ENCODE measurements at places on chromosomes 4 and X. TPM values are rescaled to one million over a fixed set of nuclear protein-coding genes. Genes with fewer than 3 reads are reported as not detected.

GRCh38 chr4:165874791-165875371 lies 1.8 kb downstream of the TLL1 start:
- peak; percentile 76 for DNase-seq

- no peak for DNase-seq
These were observed 590.9 kb upstream of the GNPDA2 start for GRCh38 chr4:45317276-45317675.

- no peak for DNase-seq
These were observed 195.3 kb downstream of the CAMK2D start for GRCh38 chr4:113566015-113566795.

DNA sequence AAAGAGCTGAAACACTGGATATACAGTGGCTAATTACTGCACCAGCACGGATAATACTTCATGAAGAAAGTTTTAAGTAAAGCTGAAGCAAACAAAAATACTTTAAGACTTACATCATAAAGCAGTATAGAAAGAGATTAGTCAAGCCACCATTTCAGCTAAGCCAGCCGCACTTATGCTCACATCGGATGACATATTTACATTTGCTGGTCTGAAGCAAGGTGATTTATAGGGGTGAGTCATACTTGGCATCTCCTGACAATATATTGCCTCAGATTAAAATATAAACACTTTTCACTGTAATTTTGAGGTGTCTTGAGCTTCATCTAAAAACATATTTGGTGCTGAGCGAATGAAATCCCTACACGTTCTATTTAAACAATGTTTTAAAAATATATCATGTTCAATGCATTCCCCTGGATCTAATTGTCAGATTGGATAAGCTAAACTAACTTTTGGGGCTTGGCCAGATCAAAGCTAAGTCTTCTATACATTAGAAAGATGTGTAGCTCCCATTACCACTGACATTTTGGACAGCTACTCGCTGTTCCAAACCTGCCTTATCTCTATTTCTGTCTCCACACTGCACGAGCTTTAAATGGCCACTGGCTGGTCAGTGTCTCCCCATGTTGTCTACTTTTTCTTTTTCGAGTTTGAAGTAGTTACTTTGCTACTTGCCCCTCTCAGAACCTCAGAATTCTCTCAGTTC lies 103.2 kb downstream of the VCX2 start:
- DNase-seq: no peak

GRCh38 chr4:155496294-155496626 lies 119.5 kb upstream of the MAP9 start:
- no peak for DNase-seq

DNA sequence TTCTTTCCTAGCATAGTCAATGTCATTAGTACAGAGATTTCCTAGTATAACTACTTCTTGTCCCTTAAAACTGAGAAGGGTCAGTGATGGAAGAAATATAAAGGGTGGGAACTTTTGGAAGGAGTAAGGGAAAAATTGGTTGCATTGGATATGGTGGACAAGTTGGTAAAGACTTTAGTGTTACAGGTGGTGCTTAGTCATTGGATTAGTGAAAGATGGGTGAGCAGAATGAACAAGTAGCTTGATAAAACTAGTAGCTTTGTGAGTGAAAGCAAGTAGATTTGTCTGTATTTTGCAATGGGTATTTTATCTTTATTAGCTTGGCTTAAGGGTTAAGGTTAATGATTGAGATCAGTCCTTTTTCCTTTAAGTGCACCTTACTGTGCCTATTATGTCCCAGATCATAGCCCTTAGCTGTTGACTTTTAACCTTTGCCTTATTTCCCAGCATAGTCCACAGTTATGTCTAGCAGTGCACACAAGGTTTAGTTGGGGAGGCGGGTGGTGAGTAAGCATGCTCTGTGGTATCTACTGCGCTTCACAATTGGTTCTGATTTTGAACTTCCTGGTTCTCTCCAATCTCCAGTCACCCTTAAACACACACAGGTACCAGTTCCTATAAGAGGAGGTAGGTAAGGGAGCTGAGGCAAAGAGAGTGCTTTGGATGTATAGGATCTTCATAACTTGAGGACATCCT lies 9.5 kb downstream of the WDR44 start:
- DNase-seq: no peak

Gene NHSL2
- polyA plus RNA-seq: 0.88 TPM

Gene RAB33A
- 0.64 TPM for polyA plus RNA-seq

Data from aorta (tissue), 5 donors.